ENCODE measurements at places on chromosomes 6 and 20.

DNA sequence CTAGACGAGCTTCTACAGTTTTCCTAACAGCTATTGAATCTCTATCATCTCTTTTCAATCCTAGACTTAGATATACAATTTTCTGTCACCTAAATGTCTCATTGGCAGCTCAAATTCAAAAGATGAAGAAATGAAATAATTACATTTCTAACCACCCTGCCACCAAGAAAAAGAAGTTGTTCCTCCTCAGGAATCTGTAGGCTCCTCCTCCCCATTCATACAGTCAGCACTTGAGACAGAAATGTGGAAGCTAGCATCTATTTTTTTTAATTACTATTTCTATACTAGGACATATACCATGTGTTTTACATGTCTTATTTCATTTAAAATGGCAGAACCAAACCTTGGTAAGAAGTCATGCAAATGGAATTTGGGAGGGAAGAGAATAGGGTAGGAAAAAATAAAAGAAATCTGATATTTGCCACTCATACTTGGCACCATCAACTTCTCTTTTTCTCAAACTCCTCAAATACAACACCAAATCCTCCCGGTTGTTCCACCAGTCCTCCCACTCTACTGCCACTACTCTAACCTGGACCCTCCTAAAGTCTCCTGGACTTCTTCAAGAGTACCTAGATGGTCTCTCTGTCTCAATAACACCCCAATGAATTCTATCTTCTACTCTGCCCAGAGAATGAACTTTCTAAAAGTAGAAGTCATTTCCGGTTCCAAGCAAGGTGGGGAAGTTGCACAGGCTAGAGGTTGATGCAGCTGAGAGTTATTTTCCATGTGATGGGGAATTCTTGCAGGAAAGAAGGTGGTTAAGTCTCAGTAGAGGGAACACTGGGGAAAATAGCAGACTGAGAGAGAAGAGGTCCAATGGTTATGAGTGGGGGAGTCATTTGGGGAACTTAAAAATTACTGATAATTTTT lies 54.1 kb downstream of the ATXN1 start:
- DNase-seq = no peak

GRCh38 chr20:45818239-45818638 lies 5.8 kb downstream of the UBE2C start:
- DNase-seq = no peak

- peak; percentile 43 for DNase-seq
Measured at GRCh38 chr6:77650098-77650663, 2.7 kb upstream of the MEI4 start.

- no peak for DNase-seq
Measured at GRCh38 chr20:43096931-43097260, 92.8 kb downstream of the PTPRT start.

All from ureter (tissue), 1 donor.